Stimulated activated CD4-positive, alpha-beta T cell treated with anti-CD3 and anti-CD28 coated beads, Interleukin-1b, Interleukin-23, amount 100 ng/mL, for 1 hour (primary cell): ENCODE measurements at places on chromosomes 11 and 22.

DNA sequence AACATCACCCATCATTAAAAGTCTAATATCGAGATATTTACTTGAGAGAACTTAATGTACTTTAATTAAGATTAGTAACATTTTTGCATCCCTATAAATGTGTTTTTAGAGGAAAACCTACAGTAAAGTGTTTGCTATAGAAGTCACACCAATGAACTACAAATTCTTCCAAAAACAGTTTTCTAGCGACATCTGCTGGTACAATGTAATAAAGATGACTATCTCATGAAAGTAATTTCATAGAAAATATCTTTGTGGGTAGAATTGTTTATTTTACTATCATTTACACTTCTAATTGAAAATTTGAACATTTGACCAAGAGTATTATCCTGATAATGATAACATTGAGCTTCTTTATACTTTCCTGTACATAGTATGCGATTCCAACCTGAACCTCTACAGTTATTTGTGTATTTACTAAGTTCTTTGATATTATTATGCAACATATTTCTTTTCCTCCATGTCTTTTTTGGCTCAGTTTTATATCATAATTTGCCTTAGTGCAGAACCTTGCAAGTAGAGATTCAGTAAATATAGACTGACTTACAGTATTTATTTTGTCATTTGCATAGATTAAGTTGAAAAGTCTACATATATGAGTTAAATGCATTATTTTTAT, 252.7 kb downstream of the TMEM135 start:
- no peak for DNase-seq

GRCh38 chr11:34235189-34235588, 122.6 kb downstream of the ABTB2 start:
- DNase-seq: no peak

- no peak for DNase-seq
Observed at GRCh38 chr11:111793863-111794262, 27.7 kb upstream of the PPP2R1B start.

- no peak for DNase-seq
Observed at GRCh38 chr11:3197878-3198528, 20.6 kb downstream of the MRGPRG start.

GRCh38 chr22:50670513-50670912, 2.1 kb upstream of the SHANK3 start:
- DNase-seq: no peak

- DNase-seq: no peak
Observed at GRCh38 chr11:102153082-102153481, 42.8 kb downstream of the YAP1 start.

DNA sequence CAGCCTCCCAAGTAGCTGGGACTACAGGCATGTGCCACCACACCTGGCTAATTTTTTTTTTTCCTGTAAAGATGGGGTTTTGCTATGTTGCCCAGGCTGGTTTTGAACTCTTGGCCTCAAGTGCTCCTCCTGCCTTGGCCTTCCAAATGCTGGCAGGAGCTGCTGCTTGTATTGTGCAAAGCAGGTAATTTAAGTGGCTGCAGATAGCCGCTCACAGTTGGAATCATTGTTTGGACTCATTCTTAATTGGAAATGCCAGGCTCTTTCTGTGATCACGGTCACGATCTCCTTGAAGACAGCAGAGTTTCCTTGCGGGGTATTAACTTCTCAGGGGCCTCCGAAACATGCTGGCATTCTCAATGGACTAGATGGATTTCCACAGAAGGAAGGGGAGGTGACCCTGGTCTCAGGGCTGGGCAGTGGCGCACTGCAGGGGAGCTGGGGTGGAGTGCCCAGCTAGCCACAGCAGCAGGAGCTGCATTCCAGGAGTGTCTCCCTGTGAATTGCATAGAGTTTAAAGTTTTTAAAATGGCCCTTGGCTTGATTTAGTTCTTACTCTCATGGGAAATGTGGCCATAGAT, 136.1 kb downstream of the MORC2 start:
- no peak for DNase-seq

DNA sequence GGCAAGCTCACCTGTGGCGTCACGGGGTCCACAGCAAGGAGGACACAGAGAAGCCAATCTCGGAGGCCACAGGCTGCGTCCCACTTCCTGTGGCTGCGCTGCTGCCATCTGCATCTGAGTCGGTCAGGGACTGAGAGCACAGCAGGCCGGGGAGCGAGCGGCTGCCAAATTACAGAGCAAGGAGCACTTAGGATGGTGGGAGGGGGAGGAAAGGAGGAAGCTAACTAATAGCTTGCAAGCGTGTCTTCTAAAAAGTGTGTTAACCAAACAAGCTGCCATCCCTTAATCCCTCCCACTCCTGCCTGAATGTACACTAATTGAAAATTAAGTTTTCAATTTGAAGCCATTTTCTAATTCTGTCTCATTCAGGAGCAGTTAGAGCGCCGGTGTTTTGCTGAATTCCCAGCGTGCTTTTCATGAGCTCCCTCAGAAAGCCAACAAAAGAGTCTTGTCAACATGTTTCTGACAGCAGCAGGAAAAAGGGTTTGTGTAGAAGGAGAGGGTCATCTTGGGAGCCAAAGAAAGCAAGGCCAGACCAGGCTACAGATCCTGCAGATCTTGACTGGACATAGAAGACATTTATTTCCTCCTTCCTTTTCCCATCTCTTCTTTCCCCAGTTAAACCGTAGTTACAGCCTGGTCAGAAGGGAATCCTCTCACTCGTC, 42.4 kb upstream of the API5 start:
- DNase-seq: no peak

- DNase-seq: no peak
Observed at GRCh38 chr11:35539256-35539655, 13.8 kb upstream of the PAMR1 start.

DNA sequence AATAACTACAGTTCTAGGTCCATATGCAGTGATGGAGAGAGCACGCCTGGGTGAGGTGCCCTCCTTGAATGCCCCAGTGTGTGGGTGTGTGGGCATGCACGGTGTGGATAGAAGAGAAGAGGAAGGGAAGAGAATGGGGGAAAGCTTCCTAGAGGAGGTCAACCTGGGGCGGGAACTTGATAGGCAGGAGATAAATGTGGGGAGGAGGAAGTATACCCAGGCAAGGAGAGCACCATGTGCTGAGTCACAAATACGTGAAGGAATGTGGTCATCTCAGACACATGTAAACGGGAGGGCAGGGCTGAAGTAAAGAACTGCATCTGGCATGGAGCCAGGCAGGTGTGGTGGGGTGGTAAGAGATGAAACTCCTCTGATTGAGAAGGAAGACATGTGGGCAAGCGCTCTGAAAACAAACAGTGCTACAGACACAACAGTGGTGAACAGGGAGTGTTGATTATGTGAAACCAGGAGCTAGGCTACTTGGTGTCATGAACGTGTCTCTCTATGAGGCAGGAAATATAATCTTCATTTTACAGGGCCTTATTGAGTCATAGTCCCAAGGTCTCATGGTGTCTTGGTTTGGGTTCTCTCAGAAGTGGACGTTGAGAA, 61.5 kb upstream of the EED start:
- DNase-seq: peak; percentile 15

DNA sequence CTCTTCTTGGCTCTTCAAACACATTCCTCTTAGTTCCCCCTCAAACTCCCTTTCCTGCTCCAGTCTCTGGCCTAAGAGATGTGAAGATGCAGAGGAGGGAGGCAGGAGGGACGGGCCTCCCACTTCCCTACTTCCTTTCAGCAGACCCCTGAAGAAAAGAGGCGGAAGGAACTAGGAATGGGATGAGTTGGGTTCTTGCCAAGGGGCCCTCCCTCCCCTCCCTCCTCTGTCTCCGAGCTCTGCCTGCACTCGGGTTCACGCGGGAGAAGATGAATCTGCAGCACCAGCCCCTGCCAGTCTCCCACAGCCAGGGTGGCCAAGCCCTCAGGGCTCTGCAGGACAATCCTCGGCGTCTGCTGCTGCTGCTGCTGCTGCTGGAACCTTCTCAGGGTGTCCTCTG, 24.3 kb upstream of the PKNOX2 start:
- DNase-seq: no peak

GRCh38 chr11:23413057-23413456, 552.8 kb upstream of the CCDC179 start:
- no peak for DNase-seq

DNA sequence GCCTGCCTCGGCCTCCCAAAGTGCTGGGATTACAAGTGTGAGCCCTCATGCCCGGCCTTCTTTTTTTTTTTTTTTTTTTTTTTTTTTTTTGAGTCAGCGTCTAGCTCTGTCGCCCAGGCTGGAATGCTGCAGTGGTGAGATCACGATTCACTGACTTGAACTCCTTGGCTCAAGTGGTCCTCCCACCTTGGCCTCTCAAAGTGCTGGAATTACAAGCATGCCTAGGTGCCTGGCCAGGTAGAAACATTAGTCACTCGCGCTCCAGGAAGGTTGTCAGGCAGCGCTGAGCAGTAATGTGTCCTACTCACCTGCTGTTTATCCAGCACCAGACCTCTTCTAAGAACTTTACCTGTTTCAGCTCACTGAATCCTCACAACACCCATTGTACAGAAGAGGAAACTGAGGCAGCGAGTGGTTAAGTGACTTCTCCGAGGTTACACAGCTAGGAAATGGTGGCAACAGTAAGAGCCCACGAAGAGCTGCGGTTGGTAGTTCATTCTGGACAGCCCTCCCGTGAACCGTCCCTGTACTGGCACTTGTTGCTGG, 496 bp upstream of the CST6 start:
- DNase-seq: no peak

- no peak for DNase-seq
Observed at GRCh38 chr11:10323793-10324170, 18.9 kb downstream of the ADM start.

GRCh38 chr11:128970598-128971190, 28.0 kb upstream of the TP53AIP1 start:
- DNase-seq: no peak

GRCh38 chr22:32206774-32207758, 2.2 kb upstream of the RFPL2 start:
- DNase-seq: no peak

GRCh38 chr11:47586098-47586855, at the start of gene FAM180B:
Gene FAM180B (plus strand): TSS chr11:47586678. CDS start chr11:47586769, 91 bp downstream.
- no peak for DNase-seq

DNA sequence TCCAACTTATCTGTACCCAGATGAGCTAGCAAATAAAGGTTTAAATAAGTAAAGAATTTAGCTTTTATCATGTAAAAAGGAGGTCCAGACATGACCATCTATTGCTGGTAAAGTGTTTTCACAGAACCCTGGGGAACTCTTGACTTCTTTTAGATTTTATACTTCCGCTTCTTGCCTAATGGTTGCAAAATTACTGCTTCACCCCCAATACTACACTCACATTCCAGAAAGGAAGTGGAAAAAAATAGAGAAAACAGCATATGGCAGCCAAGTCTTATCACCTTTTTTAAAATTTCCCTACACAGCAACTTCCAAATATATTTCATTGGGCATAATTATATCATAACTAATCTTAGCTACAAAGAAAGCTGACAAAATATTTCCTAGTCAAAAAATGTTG, 12.1 kb downstream of the BBOX1 start:
- no peak for DNase-seq

DNA sequence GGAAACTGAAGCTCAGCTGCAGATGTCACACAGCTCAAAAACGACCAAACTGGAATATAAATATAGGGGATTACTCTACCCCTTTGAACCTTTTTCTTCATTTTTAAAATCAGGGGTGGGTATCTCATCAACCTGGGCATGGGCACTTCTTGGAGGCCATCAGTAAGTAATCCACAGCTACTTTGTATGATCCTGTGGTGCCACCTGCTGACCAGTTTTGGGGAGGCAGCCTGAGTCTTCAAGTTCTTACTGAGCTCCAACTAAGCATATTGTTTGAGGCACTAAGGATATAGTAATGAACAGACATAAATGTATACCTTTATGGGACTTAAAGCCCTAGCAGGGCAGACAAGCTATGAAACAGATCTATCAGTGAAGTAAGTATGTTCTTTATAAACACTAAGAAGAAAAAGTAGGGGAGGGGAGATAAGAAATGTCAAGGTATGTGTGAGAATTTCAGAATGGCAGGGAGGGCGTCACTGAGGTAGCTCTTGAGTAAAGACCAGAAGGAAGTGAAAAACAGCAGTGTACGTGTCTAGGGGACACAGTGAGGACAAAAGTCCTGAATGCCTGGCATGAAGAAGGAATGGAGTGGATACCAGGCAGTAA, 18.4 kb downstream of the TUB start:
- peak; percentile 20 for DNase-seq

GRCh38 chr11:69891421-69892236, 72.4 kb upstream of the FGF3 start:
- DNase-seq: no peak

DNA sequence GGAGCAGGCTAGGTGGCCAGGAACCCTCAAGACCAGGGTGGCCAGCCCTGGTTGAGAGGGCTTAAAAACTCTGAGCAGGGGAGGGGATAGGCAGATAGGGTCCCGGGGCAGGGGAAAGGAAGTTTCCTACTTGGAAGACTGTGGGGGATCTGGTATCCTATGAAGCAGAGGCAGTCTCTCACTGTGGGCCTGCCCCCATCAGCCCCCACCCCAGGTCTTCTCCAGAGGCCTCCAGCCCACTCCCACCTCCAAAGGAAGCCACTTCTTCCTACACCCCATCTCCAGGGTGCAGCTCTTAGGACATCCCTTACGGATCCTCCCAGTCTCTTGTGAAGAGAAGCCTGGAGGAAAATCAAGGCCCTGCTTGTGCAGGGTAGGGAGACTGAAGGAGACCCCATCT, 16.3 kb downstream of the SCN4B start:
- DNase-seq: no peak

DNA sequence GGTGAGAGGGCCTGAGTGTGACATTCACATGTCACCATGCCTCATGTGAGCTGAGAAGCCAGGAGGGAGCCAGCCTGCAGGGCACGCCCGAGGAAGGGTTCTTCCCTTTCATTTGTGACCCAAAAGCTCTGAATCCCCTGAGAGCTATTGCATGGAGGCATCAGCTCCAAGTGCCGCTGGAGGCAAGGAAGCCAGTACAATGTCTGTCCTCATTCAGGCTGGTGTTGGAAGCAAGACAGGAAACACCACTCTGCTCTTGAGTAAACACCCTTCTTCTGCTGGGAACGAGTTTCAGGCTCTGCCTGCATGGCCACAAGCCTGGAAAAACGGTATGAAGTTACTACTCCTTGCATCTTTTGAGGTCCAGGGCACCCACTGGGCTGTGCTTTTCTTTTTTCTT, 83.8 kb upstream of the LARGE1 start:
- DNase-seq: no peak

GRCh38 chr11:84855508-84856245, 771.5 kb downstream of the DLG2 start:
- DNase-seq: no peak
